ENCODE measurements at places on chromosomes 5 and 9. TPM values are rescaled to one million over a fixed set of nuclear protein-coding genes. Genes with fewer than 3 reads are reported as not detected.
A peak's percentile ranks its signal among the peaks of the same experiment; 100 is the strongest.

GRCh38 chr5:100913298-100913697, 10.2 kb upstream of the ST8SIA4 start:
- no peak for DNase-seq

GRCh38 chr9:134223591-134224122, 59.3 kb upstream of the RNU6ATAC start:
- DNase-seq, result no peak

DNA sequence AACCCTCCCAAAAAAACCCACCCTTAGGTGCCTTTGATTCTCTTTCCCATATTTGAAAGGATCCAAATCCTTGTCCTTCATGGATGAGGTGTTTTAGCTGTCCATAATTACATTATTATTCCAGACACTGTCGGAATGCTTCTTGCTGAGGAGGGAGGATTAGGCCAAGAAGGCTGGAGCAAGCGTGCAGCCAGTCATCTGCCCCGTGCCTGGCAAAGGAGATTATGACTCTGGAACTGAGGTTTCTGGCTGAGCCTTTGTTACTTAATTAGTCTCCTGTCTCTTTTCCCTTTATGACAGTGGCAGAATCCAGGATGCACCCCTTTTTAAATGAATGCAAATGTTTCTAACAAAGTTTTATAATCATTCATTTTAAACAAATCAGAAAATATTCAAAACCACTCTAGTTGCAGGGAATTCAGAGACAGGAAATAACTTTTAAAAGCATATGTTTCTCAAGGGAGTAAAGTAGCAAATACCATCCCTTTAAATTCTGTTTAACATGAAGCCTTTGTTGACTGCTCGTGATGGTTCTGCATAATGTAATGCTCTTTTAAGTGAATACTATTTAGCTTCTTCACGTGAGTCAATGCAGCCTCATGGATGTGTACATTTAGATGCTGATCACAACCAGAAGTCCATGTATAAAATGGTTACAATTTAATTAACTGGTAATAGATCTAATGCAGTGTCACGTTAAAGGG, 69.8 kb downstream of the GALNT10 start:
- no peak for DNase-seq

DNA sequence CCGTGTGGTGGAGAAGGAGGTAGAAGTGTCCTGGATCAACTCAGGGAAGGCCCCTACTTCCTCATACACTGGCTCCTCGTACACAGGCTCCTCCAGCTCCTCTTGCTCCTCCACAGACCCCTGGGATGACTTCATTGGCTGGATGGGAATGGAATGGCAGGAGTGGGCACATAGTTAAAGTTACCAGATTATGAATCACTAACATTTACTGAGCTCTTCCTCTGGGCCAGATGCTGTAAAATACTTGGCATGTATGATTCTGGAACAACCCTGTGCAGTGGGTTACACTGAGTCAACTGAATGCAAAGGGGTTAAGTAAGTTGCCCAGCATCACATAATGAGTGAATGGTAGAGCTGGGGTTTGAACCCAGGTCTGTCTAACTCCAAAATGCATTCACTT, 3.1 kb upstream of the FCHSD1 start:
- peak; percentile 59 for DNase-seq

DNA sequence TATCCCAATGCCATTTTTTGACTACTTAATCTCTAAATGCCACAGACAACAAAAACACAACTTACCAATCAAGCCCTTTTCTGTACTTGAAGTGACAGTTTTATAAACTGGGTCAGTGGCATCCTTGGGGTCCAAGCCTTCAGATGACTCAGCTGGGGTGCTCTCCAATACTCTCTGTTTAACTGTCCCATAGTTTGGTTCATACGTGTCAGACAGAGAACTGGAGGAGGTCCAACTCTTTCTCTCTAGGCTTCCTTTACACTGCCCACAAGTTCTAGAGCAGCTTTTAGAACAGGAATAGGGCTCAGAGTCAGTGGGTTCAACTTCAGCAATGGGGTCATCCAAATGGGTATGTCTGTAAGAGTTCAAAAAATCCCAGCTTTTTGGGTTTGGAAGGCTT, 166.9 kb downstream of the CDC42SE2 start:
- DNase-seq, result peak; percentile 5

DNA sequence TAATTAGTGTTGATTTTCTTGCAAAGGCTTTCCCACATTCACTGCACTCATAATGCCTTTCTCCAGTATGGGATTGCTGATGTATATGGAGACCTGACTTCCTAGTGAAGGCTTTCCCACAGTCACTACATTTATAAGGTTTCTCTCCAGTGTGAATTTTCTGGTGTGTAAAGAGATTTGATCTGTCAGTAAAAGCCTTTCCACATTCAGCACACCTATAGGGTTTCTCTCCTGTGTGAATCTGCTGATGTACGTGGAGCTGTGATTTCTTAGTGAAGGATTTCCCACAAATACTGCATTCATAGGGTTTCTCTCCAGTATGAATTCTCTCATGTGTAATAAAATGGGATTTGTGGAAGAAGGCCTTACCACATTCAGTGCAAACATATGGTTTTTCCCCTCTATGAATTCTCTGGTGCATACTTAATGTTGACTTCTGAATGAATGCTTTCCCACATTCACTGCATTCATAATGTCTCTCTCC, 31.1 kb downstream of the ZNF484 start:
- no peak for DNase-seq

- DNase-seq, result no peak
Observed at GRCh38 chr5:160289356-160289651, 23.1 kb downstream of the CCNJL start.

DNA sequence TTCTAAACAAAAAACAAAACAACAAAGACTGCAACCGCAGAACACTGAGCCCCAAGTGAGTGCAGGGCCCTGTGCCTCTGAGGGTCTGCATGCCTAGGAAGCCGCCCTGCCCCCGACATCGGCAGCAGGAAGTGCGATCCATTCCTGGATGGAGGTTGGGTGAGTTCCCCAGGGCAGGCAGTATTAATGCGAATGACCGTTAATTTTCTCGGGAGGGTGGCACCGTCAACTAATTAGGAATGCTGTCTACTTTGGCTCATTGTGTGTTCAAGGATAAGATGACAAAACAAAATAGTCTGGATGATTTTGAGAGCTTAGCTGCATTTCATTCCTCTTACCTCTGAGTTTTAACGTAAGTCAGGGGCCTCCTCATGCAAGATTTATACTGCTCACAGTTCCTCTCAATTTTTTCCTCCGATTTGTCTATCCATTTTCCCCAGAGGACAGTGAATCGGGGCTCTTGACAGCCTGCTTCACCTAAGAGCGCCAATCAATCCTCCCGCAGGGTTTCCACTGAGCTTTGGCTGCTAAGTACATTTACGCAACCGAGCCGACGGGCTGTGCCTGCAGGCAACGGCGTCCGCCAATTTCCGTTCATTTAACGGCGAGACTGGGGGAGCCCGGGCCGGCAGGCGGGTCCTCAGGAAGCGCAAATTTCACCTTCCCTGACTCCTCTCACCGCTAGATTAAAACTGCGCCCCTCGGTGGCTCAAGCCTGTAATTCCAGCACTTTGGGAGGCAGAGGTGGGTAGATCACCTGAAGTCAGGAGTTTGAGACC, 2.9 kb upstream of the NXNL2 start:
- DNase-seq, result peak; percentile 54

- peak; percentile 58 for DNase-seq
Observed at GRCh38 chr5:55037046-55037771, 13.2 kb downstream of the GZMK start.

The KIF4B gene
- total RNA-seq, result 0.06 TPM

The FREM1 gene
- total RNA-seq, result not detected

The CCDC112 gene
- total RNA-seq, result 12.4 TPM

DNA sequence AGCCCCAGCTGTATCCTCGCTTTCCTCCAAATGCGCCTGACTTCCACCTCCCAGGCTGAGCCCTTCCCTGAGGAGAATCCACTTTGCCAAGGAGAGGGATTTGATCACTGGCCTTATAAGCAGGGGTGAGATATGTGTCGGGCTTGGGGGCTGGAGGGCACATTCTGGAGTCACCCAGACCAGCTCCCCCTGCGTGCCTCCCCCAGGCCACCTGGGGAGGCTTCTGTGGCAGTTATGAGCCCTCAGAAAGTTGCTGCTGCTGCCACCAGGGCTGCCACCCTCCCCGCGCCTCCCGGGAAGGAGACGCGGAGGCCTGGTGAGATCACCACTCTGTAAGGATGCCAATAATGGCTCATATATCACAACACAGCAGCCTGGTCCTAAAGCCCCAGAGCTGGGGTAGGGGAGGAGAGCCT, 211.5 kb downstream of the PAPPA start:
- DNase-seq, result peak; percentile 59

The GPSM1 gene
- total RNA-seq, result 34.1 TPM

The RLN2 gene
- total RNA-seq, result not detected

The PCDHGA2 gene
- total RNA-seq, result 0.90 TPM

The ADAMTS12 gene
- total RNA-seq, result 11.6 TPM

- DNase-seq, result no peak
Observed at GRCh38 chr5:78076351-78076750, 218.1 kb downstream of the AP3B1 start.

The ITK gene
- not detected for total RNA-seq

- DNase-seq, result peak; percentile 69
Observed at GRCh38 chr5:55936100-55936693, 58.6 kb downstream of the IL6ST start.

GRCh38 chr5:181120761-181121160, 10.2 kb downstream of the OR2V1 start:
- peak; percentile 10 for DNase-seq

The PCSK5 gene
- total RNA-seq, result 11.9 TPM

The HACD4 gene
- 0.34 TPM for total RNA-seq

- DNase-seq, result no peak
Observed at GRCh38 chr5:32612134-32612888, 27.0 kb downstream of the SUB1 start.

The FBXL7 gene
- total RNA-seq, result 6.2 TPM

- DNase-seq, result no peak
Observed at GRCh38 chr5:80619086-80619485, 35.4 kb upstream of the MSH3 start.

The SSBP2 gene
- 21.8 TPM for total RNA-seq

The OSTF1 gene
- total RNA-seq, result 36.2 TPM

DNA sequence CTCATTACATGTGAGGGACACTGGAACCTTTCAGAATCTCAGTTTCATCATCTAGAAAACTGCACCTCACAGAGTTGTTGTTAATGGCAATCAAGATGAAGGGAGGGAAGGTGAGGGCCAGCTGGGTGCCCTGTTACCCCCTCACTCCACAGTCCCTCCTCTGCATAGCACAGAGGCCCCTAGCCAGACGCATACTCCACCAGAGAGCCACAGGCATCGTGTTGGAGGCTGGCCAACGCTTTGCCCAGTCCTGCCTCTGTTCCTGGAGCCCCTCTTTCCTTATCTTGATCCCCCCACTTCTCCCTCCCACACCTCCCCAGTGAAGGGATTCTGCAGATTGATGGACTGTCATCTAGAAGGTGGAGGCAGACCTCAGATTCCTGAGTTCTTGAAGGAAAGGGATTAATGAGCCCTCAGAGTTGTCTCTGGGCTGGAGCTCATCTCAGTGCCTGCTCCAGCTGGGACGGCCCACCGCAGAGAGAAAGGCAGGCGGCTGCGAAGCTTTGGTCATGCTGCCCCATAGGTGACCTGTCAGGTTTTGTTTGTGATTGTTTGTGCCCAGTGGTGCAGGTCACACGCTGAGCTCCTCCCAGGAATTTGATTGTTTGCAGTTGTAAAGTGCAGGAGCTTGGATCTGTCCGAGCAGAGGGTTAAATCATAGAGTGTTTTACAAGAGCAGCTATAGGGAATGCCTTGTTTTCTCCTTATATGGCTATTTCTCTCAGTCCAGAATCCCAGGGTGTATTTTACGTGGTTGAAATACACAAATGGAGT, 487.3 kb downstream of the CCDC171 start:
- DNase-seq, result no peak

DNA sequence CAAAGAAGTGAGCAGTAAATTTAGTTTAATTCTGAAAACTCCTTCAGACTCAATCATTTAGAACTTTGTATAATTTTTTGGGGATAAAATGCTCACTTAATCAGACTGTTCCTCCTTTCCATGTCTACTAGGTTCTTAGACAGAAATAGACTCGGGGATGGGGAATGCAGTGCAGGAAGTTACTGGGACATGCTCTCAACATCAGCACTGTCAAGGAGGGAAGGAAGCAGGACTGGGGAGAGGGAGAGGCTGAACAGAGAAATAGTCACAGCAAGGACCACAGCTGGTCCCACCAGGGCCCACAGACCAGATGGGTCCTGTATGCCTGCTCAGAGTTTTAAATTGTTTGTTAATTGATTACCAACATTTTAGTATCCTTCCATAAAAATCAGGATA, 310.1 kb upstream of the MSX2 start:
- DNase-seq, result no peak

The SH3PXD2B gene
- total RNA-seq, result 23.1 TPM

DNA sequence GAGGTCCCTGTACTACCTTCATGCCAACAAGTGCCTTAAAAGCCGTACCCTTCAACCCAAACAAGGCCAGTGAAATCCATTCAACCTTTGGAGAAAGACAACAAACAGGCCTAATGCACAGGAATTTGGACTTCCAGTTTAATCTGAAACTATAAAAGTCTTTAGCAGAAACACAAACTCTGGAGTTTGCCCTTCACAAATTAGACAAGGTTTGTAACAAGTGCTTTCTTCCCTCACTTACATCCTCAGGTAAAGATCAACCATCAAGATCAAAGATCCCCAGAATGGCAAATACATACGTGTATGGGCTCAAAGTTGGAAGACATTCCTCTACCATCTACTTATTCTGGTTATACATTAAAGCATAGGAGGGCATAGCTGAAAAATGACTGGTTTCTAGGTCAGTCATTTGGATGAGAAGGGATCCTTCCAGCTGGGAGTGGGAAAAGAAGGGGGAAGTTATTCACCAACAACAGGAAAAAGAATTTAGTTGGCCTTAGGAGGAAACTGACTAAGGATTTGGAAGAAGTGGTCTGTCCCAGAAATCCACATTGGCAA, 2.0 kb downstream of the DAB2 start:
- DNase-seq, result no peak

DNA sequence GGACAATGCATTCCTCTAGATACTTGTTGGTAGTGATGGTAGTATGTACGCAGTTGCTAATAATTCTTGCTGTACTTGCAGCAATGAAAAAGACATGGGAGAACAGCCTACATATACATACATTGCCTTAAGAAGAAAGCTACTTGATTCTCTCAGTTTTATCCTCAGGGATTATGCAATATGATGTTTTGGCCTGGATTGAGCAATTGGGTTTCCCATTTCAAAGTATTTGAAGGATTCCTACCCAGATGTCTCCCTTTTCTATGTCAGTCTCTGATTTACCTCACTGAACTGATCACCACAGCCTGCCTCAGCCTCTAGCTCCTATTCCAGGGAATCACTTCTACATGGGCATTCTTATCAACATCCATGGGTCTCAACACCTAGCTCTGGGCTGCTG, 210.1 kb upstream of the CDH10 start:
- DNase-seq, result no peak

GRCh38 chr5:119074419-119074818, 3.5 kb downstream of the DMXL1 start:
- no peak for DNase-seq

GRCh38 chr9:69871118-69871834, 50.7 kb downstream of the CFAP95 start:
- no peak for DNase-seq

The PLCXD3 gene
- 0.11 TPM for total RNA-seq

The OR1Q1 gene
- not detected for total RNA-seq
